ENCODE measurements at places on chromosomes 7 and 10.

GRCh38 chr10:118944959-118945633 lies 84.4 kb upstream of the NANOS1 start:
- DNase-seq: no peak

- DNase-seq: peak; percentile 50
These were observed 102.0 kb upstream of the INSYN2A start for GRCh38 chr10:127298381-127298780.

GRCh38 chr7:92044940-92045339 lies 89.3 kb downstream of the CYP51A1 start:
- no peak for DNase-seq

DNA sequence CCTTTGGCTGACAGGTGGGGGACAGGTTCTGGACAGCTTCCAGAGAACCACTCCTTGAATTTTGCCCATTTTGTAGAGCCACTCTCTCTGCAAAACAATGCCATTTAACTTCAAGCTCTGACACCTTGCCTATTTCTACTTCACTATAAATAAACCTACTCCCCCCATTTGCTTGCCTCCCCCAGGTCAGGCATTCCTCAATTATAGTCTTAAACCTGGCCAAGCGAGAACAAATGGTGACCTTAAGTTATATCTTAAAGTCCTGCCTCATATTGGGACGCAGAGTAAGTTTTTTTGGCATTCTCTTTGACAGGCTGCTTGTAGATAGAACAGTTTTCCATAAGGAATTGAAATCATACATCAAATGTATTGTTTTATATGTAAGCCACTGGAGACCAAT lies 706.9 kb downstream of the LRMDA start:
- no peak for DNase-seq

- DNase-seq: no peak
These were observed 48.5 kb upstream of the BHLHA15 start for GRCh38 chr7:98162758-98163157.

DNA sequence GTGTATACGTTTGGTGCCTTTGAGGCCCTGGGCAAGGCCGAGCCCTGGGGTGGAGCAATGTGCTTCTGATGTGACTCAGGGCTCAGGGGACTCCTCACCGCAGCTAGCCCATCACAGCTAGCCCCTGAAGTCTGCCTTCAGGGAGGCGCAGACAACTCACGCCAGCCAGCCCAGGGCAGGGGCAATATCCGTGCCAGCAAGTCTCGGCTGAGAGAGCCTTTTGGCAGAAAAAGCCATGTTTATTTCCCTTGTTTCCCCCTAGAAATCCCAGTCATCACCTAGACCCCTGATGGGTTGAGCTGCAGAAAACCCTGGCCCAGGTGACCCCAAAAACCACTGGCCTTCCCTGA lies 90.4 kb downstream of the CHST15 start:
- DNase-seq: peak; percentile 5

DNA sequence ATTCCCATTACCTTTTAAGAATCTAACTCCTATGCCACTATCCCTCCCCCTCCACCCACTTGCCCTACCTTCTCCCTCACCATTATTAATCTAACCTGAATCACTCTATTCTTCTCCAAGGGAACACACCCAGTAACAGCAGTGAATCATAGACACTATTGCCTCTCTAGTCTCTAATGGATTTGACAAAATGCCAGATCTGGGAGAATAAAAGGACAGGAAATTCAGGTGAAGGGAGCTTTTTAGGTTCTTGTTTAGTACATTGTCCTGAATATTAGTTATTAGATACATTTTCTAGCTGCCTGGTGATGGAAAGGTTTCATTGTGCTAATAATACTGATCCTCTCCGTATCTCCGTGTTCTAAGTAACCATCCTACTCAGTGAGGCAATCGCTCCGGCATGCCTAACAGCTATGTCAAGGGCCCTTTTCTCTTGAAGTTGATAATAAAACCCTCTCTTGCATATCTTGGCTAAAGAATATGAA lies 4.1 kb upstream of the SFR1 start:
- no peak for DNase-seq

- peak; percentile 76 for DNase-seq
These were observed 666 bp upstream of the MAP3K8 start for GRCh38 chr10:30433306-30433729.

DNA sequence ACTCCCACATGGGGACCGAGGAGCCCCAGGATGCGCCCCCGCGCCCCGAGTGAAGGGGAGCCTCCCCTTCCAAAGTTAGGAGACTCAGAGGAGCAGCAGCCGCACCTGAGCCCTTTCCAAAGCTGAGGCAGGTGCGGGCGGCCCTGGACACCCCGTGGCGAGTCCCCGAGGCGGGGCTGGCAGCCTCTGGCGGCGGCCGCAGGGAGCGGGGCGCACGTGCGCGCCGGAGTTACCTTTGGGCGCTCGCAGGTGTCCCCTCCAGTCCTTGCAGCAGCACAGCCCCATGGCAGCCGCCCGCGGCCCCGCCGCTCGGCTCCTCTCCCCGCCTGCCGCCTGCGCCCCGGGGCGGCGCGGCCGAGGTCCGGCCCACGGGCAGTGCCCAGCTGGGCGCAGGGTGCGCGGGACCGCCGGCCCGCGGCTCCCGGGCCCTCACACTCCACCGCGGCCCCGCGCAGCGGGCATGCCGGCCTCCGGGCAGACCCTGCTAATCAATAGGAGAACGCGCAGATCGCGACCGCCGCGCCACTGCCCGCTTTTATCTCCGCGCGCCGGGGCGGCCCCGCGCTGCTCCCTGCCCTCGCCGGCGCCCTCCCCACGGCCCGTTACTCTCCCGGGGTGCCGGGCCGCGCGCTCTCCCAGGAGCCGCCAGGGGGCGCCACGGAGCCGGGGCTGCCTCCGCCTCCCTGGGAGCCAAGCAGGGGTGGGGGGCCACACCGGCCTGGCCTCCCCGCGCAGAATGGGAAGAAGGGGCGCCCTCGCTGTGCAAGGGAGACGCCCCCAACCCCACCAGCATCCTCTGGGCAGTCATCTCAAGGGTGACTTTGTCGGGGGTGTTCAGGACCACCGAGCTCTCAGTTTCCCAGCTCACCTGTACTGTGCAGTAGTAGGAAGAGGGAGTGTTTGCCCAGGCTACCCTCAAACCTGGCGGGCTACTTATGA lies 80.8 kb downstream of the ARHGAP22 start:
- DNase-seq: peak; percentile 78

DNA sequence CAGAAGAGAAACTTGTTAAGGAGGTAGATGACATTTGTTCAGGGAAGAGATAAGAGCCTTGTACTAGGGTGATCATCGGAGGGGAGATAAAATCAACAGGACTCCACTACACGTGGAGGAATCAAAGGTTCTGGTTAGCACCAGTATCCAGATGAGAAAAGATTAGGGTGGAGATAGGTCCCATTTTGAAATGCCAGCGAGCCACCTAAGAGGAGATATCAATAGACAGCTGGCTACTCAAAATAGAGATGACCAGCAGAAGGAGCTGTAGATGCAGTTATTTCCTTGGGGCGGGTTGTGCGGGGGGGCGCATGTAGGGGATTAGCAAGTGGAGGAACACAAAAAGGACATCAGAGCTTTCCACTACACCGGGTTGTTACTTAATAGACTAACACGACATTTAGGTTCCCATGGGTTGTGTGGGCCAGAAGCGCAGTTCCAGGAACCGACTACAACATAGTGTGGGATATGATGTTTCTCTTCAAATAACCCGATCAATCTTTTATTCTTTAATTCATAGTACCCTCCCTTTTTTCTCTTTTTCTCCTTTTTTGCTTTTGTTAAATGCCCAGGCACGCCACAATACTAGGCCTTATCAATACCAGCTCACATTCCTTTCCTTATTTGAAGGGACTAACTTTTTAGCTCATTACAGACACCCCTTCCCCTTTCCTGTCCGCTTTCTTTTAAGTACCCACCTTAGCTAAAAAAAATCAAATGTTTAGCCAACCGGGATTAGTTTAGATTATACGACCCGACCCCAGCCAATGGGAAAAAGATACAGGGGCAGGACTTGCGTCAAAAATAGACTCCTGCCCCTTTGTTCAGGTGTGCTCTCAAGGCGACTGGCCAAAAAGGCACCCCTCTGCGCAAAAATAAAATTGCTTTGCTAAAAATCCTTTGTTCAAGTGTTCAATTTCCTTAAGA lies 2.0 kb upstream of the KIF11 start:
- DNase-seq: peak; percentile 72

DNA sequence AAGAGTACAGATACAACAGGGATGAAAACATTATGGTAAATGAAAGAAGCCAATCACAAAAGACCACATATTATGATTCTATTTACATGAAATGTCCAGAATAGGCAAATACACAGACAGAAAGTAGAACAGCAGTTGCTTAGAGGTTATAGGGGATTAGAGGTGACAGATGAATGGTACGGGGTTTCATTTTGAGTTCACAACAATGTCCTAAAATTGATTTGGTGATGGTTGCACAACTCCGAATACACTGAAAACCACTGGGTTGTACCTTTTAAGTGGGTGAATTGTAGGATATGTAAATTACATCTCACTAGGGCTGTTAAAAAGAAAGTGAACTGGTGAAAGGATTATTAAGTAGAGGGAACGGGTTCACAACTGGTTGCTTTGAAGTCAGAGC lies 76.3 kb upstream of the MRLN start:
- DNase-seq: no peak

DNA sequence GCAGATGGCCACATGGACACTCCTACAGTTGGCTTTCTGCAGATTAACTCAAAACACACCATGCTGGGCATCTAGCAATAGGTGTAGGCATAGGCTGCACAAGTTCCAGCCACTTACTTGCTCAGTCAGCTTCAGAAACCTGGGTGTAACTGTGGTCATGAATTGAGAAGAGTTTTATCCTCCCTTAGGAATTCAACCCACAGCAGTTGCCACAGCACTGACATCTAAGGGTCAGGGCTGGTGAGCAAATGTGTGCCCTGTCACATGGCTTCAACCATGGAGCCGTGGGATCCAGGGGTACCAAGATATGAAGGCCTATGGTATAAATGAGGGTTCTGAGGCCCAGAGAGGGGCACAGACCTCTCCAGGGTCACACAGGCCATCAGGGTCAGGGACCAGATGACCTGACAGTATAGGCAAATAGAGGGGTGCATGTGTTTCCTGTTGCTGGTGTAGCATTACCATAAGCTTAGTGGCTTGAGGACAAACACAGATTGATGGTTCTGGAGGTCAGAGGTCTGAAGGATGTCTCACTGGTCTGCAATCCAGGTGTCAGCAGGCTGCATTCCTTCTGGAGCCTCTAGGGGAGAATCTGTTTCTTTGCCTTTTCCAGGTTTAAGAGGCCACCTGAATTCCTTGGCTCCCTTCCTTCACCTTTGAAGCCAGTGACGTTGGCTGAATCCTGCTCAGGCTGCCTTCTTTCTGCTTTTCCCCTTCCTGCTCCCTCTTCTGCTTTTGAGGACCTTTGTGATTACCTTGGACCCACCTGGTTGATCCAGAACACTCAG lies 24.1 kb downstream of the MINDY4 start:
- DNase-seq: no peak

GRCh38 chr10:124732931-124733570 lies 11.1 kb downstream of the FAM53B start:
- DNase-seq: no peak

GRCh38 chr10:88647061-88647615 lies 17.1 kb upstream of the LIPF start:
- DNase-seq: no peak

- DNase-seq: no peak
These were observed 142.6 kb upstream of the RNF32 start for GRCh38 chr7:156497776-156498509.

GRCh38 chr10:128642502-128642901 lies 516.3 kb upstream of the MKI67 start:
- no peak for DNase-seq

GRCh38 chr10:45286980-45287379 lies 28.4 kb downstream of the OR13A1 start:
- no peak for DNase-seq

- DNase-seq: no peak
These were observed 13.1 kb upstream of the TRDMT1 start for GRCh38 chr10:17214526-17214925.

GRCh38 chr10:93916257-93917063 lies 22.7 kb downstream of the SLC35G1 start:
- DNase-seq: peak; percentile 42

DNA sequence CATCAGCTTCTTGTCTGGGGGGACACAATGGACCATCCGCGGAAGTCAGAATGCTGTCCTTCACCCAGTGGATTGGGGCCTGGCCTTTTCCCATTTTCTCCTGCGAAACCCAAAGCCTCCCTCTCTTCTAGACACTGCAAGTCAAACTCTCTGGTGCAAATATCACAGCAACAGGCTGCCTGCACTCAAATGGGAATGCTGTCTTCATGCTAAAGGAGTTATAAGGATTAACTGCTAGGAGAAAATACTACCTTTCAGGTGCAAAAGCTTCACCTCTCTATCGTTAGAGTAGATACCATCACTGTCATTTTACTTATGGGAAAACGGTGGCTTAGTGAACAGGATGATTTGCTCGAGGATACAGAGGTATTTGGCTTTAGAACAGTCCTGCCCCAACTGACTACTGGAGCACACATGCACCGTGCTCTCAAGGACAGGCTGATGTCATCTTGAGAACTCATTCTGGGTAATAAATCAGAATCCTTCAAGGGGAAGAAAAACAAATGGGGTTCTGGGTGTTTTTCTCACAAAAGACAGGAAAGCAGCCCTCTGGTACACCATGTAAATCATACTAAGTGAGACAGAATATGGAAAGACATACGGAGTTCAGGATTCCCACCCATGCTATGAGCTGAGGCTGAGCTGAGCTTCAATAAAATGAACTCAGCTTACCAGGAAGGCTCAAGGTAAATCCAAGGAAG lies 100.9 kb downstream of the SAMD9 start:
- no peak for DNase-seq

- DNase-seq: no peak
These were observed 186.3 kb downstream of the PTPRN2 start for GRCh38 chr7:158401295-158401694.

DNA sequence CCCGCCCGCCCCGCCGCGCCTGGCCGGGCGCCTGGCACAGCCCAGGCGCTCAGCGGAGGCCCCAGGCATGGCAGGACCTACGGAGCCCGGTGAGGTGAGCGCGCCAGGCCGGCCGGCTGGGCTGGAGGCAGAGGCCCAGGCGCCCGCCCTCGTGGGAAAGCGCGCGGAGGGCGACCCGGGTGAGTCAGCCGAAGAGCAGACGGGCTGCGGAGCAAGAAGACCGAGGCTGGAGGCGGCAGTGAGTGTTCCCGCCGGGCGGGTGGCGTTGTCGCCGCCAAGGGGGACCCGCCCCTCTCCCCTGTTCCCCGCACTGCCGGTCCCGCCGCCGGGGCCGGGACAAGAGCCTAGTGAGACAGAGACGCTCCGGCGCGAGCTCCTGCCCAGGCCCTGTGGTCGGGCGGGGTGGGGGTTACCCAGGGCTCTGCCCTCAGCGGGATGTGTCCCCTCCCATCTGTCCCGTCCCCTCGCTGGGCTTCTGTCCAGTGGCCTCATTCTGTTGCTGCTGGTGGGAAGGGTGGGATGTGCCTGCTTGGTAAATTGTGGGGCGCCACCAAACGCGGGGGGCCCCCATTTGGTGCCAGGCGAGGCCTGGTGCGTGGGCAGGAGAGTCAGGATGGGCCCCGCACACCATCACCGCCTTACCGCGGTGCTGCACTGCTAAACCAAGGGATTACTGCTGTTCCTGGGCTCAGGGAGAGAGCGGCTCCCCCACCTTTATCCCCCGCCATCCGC lies 17.0 kb upstream of the NODAL start:
- DNase-seq: peak; percentile 95

Data from AG20443 (cell line).